Activated T-cell treated with anti-CD3 and anti-CD28 coated beads for 48 hours (primary cell): ENCODE measurements at places on chromosomes 5 and 9.

- no peak for DNase-seq
Measured at GRCh38 chr9:129650680-129651235, 8.8 kb upstream of the ASB6 start.

DNA sequence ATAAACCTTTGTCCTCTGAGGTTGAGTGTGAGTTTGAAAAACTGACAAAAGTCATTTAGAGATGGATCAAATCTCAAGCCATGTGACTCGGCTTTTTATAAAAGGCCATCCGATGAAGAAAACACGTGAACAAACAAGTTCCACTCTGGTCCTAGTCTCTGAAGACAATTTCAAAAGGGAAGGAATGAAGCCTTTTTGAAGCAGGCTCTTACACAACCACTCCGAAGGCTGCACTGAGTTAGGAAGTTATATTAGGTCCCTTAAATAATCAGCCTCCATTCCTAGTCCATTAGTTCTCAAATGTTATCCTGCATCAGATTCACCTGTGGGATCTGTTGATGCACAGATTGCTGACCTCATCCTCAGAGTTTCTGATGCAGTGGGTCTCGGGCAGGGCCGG is 166.6 kb upstream of the HMHB1 start:
- DNase-seq = no peak

DNA sequence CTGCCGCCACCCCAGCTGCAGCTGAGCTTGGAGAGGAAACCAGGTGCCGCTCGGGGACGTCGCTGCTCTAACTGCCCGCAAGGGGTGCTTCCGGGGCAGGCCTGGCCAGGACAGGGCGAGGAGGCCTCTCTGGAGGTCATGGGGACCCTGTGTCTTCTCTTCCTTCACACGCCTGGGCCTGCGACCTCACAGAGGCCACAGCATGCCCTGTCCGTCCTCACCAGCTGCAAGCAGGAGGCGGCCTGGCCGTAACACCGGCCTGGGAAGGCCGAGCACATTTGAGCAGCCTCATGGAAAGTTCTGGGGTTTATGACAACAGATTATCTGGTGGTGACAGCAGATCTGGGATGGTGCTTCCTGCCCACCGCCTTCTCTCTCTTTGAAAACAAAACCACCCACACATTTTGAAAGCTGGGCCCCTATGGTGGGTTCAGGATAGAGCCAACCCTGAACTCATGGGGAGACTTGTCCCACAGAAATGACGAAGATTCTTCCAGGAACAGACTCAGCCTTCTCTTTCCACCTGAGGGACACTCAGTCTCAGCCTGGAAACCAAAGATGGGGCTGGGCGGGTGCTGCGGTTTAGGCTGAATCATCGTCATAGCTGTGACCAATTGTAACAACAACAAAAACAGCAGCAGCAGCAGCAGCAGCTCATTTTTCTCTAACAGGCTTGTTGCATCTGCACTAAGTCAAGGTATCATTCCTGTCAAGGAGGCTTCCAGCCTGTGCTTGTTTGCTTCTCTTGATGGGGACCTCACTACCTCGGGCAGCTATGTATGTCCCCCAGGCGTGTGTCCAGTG is 99.6 kb upstream of the RAPGEF1 start:
- peak; percentile 47 for DNase-seq

DNA sequence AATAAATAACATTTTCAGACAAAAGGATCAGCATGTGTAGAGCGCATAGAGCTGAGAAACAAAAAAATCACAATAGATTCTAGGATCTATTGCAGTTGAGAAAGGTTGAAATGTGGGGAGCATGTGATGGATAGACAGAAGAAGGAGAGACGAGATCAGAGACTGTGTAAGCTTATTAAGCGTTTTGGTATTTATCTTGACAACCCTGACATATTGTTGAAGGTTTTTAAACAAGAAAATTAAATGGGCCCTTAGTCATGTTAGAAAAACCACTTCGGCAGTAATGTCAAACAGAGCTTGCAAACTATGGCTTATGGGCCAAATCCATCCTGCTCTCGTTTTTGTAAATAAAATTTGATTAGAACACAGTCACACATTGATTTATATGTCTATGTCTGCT is 200.5 kb upstream of the KLF4 start:
- DNase-seq = no peak

DNA sequence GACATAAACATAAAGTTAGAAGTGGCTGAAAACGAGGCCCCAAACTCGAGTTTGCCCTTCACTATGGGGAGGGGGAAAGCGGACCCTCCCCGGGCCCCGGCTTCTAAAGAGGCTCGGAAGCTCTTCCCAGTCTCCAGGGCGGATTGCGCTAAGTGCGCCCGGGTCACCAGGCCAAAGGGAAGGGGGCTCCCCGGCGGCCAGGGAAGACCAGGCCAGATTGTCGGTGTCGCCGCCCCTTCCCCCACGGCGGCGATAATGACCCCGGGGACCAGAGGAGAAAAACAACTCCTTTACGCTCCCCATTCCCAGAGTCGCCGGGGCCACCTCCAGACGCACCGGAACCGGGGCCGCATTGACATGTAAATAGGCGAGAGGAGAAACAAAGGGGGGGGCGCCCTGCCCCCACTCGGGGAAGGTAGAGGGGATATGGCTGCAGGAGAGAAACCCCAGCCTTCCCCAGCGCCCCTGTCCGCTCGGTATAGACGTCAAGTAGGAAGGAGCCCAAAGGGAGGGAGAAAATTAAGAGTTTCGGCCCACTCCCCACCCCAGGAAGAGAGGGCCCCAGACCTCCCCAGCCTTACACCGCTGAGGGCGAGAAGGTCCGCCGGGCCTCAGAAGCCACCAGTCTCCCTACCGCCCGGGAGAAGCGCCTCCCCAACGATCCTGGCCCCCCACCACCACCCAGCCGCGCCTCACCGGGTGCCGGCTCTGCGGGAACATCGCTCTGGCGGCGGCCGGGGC is 1.7 kb downstream of the TLE1 start:
- peak; percentile 0 for DNase-seq

GRCh38 chr9:573691-574410 is 267.6 kb upstream of the DMRT1 start:
- DNase-seq = no peak

- no peak for DNase-seq
Measured at GRCh38 chr5:91168859-91169258, 214.3 kb downstream of the ARRDC3 start.

DNA sequence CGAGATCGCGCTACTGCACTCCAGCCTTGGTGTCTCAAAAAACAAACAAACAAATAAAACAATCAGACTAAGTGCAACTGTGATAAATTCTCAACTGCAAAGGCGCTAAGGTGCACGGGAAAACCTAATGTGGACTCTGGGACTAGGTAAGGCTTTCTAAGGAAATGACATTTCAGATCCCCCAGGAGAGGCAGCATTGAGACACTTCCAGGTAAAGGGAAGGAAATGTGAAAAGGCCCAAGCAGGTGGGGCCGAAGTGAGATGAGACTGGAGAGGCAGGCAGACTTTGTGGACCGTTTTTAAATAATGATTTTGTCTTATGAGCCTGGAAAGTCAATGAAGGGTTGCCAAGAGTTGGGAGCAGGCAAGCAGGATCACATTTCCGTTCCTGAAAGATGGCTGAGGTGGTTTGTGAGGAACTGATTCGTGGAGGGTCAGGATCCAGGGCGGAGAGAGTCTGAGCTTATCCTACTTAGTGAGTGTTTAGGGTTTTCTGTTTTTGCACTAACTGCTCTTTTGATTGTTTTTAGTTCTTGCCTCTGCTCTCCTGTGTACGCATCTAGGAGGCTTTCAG is 2.0 kb upstream of the APBA1 start:
- DNase-seq = no peak

DNA sequence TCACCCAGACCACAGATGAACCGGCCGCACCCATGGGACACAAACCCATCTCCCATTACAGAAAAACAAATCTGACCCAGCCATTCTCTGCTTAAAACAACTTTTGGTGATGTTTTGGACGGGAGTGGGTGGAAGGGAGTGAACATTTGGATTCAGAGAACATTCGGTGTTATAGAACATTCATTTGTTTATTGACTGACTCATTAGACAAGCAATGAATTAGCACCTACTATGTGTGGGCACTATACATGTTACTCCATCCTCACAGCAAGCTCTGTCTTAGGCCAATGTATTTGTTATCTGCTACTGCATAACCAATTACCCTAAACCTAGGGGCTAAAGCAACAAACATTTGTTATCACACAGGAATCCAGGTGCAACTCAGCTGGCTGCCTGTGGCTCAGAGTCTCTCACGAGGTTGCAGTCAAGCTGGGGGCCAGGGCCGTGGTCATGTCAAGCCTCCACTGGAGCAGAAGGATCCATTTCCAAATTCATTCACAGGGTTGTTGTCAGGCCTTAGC is 5.1 kb upstream of the ERGIC1 start:
- DNase-seq = no peak

DNA sequence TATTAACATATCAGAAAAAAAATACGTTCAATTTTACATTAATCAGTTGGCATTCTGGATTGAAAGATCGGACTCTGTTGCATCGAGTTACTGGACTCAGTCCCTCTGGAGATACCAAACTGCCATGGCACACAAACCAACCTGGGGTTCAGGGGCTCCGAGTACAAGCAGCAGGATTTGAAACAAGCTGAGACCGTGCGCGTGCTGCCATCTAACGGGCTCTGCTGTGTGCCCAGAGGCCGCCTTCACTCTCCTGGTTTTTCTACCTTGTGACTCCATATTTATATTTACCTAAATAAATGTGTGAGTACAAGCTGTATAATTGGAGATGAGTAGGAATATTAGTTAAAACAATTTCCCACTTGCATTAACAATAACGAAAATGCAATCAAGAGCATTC is 48.2 kb downstream of the ANXA1 start:
- DNase-seq = no peak
